Kidney (tissue), 22 donors: ENCODE measurements at places on chromosomes 5 and 9. TPM values are rescaled to one million over a fixed set of nuclear protein-coding genes. Genes with fewer than 3 reads are reported as not detected.

DNA sequence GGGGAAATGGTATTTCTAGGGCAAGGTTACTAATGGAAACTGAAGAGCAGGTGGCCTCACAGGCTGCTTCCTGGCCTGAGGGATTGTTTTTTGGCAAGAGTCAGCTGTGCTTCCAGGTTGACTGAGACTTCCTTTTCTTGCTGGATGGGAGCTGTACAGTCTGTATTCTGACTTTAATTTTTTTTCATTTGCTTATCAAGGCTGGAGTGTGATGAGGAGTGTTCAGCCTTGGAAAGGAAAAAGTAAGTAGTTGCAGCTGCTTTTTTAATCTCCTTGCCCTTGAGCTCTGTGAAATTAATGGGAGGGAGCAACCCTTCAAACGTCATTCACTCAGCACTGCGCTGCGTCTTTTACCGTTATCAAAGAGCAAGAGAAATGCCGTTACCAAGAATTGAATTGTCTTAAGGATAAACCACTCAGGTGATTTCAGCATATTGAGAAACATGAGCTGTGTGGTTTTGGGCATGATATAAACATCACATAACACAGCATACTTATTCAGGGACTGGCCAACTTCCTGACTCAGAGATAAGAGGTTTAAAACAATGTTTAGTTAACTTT, 47.6 kb downstream of the AQP7 start:
- H3K27me3 ChIP-seq = no peaks in the 10 kb centered on the region
- DNase-seq = no peak
- H3K4me3 ChIP-seq = no peak overlapping the region
- H3K4me1 ChIP-seq = no peaks in the 10 kb centered on the region
- H3K36me3 ChIP-seq = no peaks in the 10 kb centered on the region
- no peak overlapping the region for H3K27ac ChIP-seq

DNA sequence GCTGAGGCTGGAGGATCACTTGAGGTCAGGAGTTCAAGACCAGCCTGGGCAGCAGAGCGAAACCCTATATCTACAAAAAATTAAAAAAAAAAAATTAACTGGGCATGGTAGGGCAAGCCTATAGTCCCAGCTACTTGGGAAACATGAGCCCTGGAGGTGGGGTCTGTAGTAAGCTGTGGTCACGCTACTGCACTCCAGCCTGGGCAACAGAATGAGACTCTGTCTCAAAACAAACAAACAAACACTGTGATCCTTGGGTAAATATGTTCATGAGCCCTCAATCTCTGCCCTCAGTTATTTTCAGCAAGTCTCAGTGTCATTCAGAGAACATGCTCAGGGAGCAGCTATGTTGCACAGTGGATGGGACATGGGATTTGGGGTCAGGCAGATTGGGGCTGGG, 76.2 kb downstream of the PTTG1 start:
- H3K36me3 ChIP-seq = no peaks in the 10 kb centered on the region
- H3K27ac ChIP-seq = no peak overlapping the region
- H3K4me3 ChIP-seq = no peak overlapping the region
- DNase-seq = peak; percentile 56
- H3K27me3 ChIP-seq = no peaks in the 10 kb centered on the region

Gene HAVCR1
- total RNA-seq = 114 TPM

GRCh38 chr5:164721656-164722055, 1216.2 kb downstream of the MAT2B start:
- H3K27me3 ChIP-seq = no peaks in the 10 kb centered on the region
- DNase-seq = no peak
- no peaks in the 10 kb centered on the region for H3K36me3 ChIP-seq
- no peak overlapping the region for H3K4me3 ChIP-seq

Gene FSTL4
- 0.09 TPM for total RNA-seq

GRCh38 chr9:106284296-106284695, 578.7 kb upstream of the ZNF462 start:
- H3K27ac ChIP-seq = no peak overlapping the region
- peak; percentile 11 for DNase-seq
- no peaks in the 10 kb centered on the region for H3K4me1 ChIP-seq
- H3K4me3 ChIP-seq = no peak overlapping the region
- H3K27me3 ChIP-seq = no peaks in the 10 kb centered on the region
- no peaks in the 10 kb centered on the region for H3K36me3 ChIP-seq

Gene NUTM2G
- total RNA-seq = not detected

DNA sequence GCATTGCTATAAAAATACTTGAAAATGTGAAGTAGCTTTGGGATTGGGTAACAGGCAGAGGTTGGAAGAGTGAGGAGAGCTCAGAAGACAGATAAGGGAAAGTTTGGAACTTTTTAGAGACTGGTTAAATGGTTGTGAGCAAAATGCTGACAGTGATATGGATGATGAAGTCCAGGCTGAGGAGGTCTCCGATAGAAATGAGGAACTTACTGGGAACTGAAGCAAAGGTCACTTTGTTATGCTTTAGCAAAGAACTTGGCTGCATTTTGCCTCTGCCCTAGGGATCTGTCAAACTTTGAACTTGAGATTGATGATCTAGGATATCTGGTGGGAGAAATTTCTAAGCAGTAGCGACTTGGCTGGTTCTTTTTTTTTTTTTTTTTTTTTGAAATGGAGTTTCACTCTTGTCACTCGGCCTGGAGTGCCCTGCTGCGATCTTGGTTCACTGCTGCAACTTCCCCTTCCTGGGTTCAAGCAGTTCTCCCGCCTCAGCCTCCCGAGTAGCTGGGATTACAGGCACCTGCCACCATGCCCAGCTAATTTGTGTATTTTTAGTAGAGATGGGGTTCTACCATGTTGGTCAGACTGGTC, 998.9 kb downstream of the TLE1 start:
- H3K4me1 ChIP-seq = peaks cover 4% of the 10 kb centered on the region
- no peaks in the 10 kb centered on the region for H3K27me3 ChIP-seq
- H3K4me3 ChIP-seq = no peak overlapping the region

- no peak overlapping the region for H3K4me3 ChIP-seq
- no peak overlapping the region for H3K27ac ChIP-seq
- no peaks in the 10 kb centered on the region for H3K36me3 ChIP-seq
- DNase-seq = no peak
- H3K27me3 ChIP-seq = no peaks in the 10 kb centered on the region
- no peaks in the 10 kb centered on the region for H3K4me1 ChIP-seq
Observed at GRCh38 chr9:127116957-127117356, 5.5 kb downstream of the ANGPTL2 start.

DNA sequence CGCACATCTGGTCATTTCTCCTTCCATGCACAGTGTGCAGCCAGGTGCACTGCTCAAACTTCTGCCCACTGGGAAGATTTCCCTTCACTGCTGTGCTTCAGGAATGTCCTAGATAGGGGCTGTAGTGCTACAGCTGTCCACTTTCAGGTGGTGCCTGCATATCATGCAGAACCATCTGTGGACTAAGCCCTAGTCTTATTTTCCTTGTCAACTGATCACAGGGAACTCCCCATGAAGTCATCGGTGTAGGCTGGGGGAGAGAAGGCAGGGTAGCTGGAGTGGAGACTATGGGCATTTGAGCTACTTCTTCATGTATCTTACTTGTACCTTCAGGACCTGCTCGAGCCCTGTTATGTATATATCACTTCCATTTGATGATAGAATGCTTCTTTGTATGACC, 150.9 kb upstream of the PLCXD3 start:
- DNase-seq = no peak
- no peaks in the 10 kb centered on the region for H3K27me3 ChIP-seq
- H3K4me1 ChIP-seq = no peaks in the 10 kb centered on the region

- H3K27me3 ChIP-seq = no peaks in the 10 kb centered on the region
- no peak for DNase-seq
- no peaks in the 10 kb centered on the region for H3K4me1 ChIP-seq
- no peak overlapping the region for H3K4me3 ChIP-seq
- no peak overlapping the region for H3K27ac ChIP-seq
- H3K36me3 ChIP-seq = no peaks in the 10 kb centered on the region
Observed at GRCh38 chr5:75964008-75964407, 119.2 kb upstream of the SV2C start.

Gene SPINK13
- total RNA-seq = 1.6 TPM

DNA sequence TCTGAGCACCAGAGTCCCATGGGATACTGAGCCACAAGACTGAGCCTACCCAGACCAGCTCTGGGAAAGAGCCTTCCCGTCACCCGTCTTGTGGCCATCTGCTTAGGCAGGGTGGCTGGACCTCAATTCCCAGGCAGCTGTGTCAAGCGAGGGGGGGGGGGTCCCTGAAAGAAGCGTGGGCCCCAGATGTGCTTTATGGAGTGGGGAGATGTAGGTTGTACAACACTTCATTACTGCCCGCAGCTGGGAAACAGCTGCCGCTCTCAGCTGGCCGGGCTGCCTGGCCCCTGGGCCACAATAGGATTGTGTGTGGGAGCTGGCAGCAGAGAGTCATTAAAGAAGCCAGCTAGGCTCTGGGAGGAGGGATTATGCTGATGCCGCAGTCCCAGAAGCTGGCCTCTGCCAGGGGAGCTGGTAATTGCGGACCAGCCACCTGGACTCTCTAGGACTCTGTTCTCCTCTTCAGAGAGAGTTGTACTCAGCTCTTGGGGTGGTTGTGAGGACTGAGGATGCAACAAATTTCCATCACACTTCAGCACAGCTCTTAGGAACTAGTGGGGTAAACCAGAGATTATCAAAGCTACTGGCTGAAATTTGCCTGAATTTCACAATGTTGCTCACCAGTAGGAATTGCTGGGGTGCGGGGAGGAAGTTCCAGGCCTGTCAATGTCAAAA, 145.4 kb downstream of the GADD45G start:
- no peaks in the 10 kb centered on the region for H3K27me3 ChIP-seq
- DNase-seq = peak; percentile 90
- H3K4me3 ChIP-seq = no peak overlapping the region

DNA sequence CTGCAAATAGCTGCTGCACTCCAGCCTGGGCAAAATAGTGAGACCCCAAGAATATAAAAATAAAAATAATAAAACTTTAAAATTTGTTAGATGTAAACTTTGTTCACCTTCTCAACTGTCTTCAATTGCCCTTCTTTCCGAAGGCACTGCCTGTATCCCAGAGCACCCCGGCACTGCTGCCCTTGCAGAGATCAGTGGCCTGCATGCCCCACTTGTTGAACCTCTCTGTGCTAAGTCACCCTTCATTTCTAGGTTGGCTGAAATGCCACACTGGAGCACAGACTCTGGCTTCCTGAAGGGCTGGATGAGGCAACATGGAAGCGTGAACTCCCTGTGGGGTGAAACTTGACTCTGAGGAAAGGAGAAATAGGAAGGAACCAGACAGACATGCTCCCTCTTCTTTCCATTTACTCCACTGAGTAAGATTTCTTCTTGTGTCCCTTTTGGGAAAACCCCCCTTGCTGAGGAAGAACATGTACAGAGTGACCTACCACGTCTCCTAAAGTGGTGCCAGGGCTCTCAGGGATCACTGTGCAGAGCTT, 8.4 kb upstream of the JMY start:
- H3K27me3 ChIP-seq = no peaks in the 10 kb centered on the region
- H3K4me3 ChIP-seq = no peak overlapping the region
- H3K36me3 ChIP-seq = no peaks in the 10 kb centered on the region
- no peak for DNase-seq

Gene FAM81B
- 1.9 TPM for total RNA-seq

Gene ALDH1A1
- 191 TPM for total RNA-seq

GRCh38 chr9:115213818-115214334, 95.9 kb upstream of the TNC start:
- no peak overlapping the region for H3K4me3 ChIP-seq
- H3K36me3 ChIP-seq = no peaks in the 10 kb centered on the region
- H3K27me3 ChIP-seq = no peaks in the 10 kb centered on the region
- no peak overlapping the region for H3K27ac ChIP-seq
- H3K4me1 ChIP-seq = no peaks in the 10 kb centered on the region
- no peak for DNase-seq

- H3K4me1 ChIP-seq = no peaks in the 10 kb centered on the region
- no peak overlapping the region for H3K27ac ChIP-seq
- H3K36me3 ChIP-seq = no peaks in the 10 kb centered on the region
- H3K4me3 ChIP-seq = no peak overlapping the region
- H3K27me3 ChIP-seq = no peaks in the 10 kb centered on the region
Observed at GRCh38 chr9:135336722-135337527, 142.7 kb upstream of the PPP1R26 start.

DNA sequence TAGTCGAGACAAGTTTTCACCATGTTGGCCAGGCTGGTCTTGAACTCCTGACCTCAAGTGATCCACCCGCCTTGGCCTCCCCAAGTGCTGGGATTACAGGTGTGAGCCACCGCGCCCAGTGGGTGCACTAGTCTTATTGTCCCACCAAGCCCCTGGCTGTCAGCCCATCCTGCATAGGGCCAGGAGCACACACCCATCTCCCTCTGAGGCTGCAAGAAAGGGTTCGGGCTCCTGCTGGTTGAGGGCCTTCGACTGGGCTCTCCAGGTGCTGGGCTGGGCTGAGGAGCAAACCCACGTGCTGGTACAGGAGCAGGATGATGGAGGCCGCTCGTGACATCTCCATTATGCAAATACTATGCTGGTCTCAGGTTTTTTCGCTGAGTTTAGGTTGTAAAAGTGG, 25.1 kb upstream of the RNF130 start:
- no peak overlapping the region for H3K27ac ChIP-seq
- no peaks in the 10 kb centered on the region for H3K36me3 ChIP-seq
- no peaks in the 10 kb centered on the region for H3K4me1 ChIP-seq
- H3K4me3 ChIP-seq = no peak overlapping the region
- no peaks in the 10 kb centered on the region for H3K27me3 ChIP-seq

- H3K27ac ChIP-seq = no peak overlapping the region
- no peaks in the 10 kb centered on the region for H3K27me3 ChIP-seq
- no peaks in the 10 kb centered on the region for H3K36me3 ChIP-seq
- H3K4me3 ChIP-seq = no peak overlapping the region
- no peak for DNase-seq
Observed at GRCh38 chr5:127053049-127053448, 20.3 kb downstream of the C5orf63 start.

- H3K27me3 ChIP-seq = no peaks in the 10 kb centered on the region
- no peak overlapping the region for H3K4me3 ChIP-seq
- H3K4me1 ChIP-seq = peaks cover 3% of the 10 kb centered on the region
- no peak for DNase-seq
- H3K27ac ChIP-seq = peak overlapping the region; percentile 26
Observed at GRCh38 chr9:92964607-92965060, 17.3 kb downstream of the FGD3 start.

Gene PCDHB6
- total RNA-seq = 2.0 TPM

- H3K4me3 ChIP-seq = peak within 1 kb of the TSS; percentile 46
- peak; percentile 88 for DNase-seq
- H3K27ac ChIP-seq = peak within 1 kb of the TSS; percentile 51
- H3K36me3 ChIP-seq = no peaks in the 10 kb centered on the region
Observed at GRCh38 chr9:128420651-128421481, at the start of gene CERCAM. TSS of gene CERCAM (plus strand) at chr9:128420857. CDS start at chr9:128420878, 21 bp downstream.

Gene SMIM33
- total RNA-seq = 0.13 TPM
